ENCODE measurements at places on chromosomes 16 and 17. TPM values are rescaled to one million over a fixed set of nuclear protein-coding genes. Genes with fewer than 3 reads are reported as not detected.

DNA sequence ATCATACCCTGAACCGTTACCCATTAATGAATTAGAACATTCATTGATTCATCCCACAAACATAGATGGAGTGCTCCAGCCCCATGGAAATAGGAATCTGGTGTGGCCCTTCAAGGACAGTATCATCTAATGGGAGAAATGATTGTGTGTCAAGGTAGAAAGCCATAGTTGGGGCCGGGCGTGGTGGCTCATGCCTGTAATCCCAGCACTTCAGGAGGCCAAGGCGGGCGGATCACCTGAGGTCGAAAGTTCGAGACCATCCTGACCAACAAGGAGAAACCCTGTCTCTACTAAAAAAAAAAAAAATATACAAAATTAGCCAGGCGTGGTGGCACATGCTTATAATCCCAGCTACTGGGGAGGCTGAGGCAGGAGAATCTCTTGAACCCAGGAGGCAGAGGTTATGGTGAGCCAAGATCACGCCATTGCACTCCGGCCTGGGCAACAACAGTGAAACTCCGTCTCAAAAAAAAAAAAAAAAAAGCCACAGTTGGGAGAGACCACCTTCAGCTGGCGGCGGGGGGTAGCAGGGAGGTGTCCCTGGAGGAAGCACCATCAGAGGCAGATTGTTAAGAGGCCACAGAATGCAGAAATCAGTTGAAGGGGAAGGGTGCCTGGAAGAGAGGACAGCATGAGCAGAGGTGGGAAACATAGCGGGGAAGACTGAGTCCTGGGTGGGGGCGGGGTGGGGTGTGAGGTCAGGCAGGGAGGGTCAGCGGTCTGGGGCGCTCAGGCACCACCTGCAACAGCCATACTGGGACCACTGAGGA lies 60.0 kb downstream of the USP22 start:
- no peak for DNase-seq

GRCh38 chr17:75719732-75720131 lies 1.5 kb upstream of the ITGB4 start:
- DNase-seq: no peak

DNA sequence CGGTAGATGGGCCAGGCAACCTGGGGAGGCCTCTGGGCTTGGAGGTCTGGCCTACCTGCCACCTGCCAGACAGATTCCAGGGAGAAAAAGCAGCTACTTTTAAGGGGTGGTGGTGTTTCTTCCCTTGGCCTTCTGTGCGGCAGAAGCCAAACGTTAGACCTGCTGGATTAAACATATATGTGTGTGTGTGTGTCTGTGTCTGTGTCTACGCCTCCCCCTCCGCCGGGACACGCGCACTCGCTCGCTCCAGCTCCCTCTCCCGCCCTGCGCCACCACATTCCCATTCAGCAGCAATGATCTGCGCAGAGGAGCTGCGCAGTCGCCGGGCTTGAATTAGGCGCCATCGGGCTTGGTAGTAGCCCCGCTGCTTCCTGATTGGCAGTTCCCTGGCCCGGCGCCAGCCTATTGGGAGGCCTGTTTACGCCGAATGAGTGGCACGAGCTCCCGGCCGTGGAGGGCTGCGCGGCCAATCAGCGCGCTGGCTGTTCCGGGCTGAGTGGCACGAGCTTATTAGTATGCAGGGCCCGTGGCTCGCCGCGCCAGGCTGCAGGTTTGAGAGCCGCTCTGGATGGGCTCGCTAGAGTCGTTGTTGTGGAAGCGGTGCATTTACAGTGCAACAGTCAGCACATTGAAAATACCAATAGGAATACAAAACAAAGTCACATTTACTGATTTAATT lies at the start of gene BAHCC1:
Gene BAHCC1, plus strand, starts transcription at position 537 of the 679 bp plus-strand sequence. CDS start 4,283 bp downstream, outside the sequence.
- DNase-seq: peak; percentile 59

DNA sequence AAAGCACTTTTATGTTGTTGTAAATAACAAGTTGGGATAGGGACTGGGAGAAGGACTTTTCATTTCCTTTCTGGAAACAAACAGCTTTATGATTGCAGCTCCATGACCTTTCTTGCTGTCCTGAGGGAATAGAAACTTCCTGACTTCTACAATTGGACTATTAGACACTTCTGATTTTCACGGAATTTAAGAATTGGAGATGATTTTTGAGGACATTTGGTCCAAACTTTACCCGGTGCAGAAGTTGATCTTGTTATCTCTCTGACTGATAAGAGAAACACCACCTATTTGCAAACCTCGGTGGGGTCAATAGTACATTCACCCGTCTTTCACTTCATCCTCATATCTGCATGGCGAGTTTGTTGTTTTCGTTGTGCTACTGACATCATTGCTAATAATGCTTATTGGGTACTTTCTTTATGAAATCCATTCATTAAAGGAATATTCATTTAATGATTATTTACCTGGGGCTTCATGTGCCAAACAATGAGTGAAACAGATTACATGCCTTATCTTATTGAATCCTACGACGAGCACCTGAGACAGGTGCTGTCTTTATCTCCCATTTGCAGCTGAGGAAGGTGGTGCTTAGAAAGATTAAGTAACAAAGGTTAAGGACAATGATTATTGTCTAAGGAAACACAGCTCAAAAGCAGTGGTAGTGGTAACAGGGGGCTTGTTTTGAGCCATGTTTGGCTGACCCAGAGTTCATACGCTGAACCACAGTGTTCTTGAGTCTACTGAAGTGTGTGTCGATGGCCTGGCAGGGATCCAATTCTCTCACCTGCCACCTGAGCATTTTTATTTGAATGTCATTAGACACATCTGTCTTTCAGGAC lies 176.9 kb upstream of the FAM20A start:
- no peak for DNase-seq

- no peak for DNase-seq
Observed at GRCh38 chr17:72446525-72447250, 325.9 kb downstream of the SOX9 start.

DNA sequence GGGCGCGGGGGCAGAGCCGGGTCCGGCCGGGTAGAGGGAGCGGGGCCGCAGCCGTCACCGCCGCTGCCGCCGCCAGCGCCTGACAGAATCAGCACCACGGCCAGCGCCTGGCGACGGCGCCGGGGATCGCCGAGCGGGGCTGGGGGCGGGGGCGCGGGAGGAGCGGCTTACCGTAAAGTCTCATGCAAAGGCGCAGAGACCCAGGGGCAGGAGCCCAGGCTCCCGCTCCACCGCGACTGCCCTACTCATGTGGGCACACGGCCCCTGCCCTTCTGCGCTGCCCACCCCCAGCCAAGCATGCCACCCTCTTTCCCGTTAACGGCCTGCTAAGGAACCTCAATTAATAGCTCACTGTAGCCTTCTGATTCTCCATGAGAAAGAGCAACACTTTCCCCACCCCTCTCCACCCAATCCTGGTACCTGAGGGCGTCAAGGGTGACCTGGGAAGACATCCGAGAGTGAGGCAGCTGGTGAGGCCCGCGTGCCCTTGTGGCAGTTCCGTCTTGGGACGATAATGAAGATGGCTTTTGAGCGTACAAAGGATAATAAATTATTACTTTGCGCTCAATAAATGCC lies at the start of gene SEZ6:
Gene SEZ6, minus strand, starts transcription at position 98 of the 576 bp plus-strand sequence. CDS start 164 bp downstream, outside the sequence.
- peak; percentile 31 for DNase-seq

The CCL4L2 gene
- total RNA-seq: 562 TPM

GRCh38 chr16:56334761-56335160 lies 90.6 kb downstream of the AMFR start:
- DNase-seq: no peak

The ERBB2 gene
- 3.9 TPM for total RNA-seq

The GGT6 gene
- total RNA-seq: not detected

The PLLP gene
- total RNA-seq: not detected

The CCL4 gene
- total RNA-seq: 1,794 TPM

DNA sequence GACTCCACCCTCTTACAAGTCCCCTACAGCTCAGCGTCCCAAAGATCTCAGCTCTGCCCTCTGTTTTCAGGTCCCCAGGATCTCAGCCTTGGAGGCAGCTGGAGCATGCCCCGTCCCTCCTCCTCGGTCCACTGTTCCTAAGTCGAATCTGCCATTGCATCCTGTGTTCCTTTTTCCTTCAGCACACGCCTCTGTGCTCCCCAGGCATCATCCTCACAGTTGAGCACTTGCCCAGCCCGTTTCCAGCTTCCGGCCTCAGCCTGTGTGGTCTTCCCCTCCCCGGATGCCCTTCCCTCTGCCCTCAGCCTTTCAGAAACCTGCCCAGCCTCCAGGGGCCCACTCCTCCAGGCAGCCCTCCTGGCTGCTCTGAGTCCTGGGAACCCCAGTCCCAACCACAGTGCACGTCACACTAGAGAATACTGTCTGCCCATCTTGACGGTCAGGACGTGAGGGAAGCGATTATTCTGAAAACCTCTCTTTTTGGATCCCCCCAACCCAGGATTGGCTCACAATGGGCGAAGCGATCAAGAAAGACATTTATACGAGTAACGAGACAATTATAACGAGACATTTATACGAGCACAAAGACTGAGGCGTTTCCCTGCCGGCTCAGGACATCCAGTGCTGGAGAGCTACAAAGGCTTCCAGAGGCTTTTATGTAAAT lies 41.4 kb downstream of the RPH3AL start:
- DNase-seq: no peak

DNA sequence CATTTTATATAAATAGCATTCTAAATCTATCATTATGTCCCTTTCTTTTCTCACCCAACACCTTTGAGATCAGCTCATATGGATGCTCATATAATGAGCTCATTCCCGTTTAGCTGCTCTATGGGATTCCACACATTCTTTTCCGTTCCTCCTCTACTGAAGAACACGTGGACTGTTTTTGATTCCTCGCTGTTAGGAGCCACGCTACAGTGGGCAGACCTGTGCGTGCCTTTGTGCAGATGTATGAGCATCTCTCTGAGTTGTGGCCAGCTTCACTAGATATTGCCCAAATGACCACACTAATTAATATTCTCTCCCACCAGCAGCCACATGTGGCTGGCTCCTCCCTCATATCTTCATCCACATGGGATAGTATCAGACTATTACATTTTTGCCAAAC lies 6.0 kb upstream of the TNFRSF13B start:
- DNase-seq: no peak

DNA sequence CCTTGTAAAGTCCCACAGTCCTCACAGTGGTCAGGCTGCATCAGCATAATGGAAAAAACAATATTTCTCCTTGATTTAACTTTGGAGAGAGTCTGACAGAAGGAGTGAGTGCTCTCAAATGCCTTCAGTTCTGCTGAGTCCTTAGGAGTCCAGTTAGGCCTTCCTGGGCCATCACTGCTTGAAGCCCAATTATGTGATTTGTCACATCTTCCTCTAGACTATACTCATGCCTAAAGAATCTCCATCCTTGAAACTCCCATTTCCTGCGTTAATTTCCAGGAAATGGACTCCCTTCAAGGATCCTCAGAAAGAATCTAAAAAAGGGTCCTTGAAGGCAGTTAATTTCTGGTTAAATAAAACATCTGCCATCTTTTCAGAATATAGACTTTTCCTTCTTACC lies 52.8 kb downstream of the SLFN5 start:
- DNase-seq: no peak

DNA sequence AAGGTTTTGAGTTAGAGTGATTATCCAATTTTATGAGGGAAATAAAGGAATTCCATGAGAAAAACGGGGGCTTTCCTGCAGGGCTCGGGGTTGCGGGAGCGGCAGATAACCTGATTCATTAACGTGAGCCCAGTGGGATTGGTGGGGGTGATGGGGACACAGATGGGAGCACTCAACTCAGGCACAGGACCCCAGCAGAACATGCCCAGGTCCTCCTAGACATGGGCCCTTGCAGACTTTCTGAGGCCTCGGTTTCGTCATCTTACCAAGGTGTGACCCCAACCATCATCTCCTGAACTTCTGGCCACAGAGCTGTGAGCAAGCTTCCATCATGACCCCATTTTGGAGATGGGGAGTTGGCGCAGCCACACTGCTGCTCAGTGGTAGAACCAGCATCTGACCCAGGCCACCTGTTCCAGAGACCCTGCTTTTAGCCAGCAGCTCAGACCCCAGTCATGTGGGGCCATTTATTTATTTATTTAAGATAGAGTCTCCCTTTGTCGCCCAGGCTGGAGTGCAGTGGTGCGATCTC lies 22.3 kb downstream of the CARHSP1 start:
- no peak for DNase-seq

DNA sequence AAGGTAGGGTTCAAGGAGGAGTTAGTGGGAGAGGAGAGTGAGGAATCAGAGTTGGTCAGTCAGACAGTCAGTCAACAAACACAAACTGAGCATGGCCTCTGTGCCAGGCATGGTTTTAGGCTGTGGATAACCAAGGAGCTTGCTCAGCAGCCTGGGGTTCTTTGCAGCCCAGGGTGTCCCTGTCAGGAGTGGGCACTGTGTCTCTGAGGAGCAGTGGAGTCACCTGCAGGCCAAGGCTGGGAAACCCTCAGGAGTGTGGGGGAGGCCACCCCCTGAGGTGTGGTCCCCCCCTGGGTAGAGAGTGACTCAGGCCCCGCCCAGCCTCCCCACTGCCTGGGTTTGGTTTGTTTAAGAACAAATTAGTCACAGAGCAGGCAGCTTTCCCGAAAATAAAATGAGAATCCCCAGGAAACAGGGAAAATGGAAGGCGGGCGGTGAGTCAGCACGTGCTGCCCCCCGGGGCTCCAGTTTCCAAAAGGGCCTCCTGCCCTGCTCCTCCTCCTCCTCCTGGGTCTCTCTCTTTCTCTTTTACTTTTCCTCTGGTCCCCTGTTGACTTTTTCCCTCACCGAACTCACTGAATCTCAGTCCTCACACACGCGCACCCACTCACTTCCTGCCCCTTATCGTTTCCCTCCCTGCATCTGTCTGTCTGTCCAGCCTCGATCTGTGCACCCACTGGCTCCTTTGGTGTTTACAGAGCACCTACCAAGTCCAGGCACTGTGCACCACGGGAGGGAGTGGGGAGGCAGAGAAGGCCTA lies 44.3 kb downstream of the SOCS3 start:
- DNase-seq: no peak

DNA sequence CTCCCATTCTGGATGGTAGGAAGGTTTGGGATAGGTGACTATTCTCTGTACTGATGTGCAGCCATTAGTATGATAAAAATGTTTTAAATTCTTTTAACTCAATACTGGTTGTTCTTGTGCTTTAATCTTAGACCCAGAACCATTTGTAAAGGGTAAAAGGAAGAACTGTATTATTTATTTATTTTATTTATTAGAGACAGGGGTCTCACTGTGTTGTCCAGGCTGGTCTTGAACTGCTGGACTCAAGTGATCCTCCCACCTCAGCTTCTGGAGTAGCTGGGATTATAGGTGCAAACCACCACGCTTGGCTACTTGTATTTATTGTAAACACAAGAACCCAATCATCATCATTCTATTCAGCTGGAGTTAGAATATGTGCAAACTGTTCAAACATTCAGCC lies 2.2 kb upstream of the MOSMO start:
- DNase-seq: no peak

GRCh38 chr16:88063211-88063773 lies 112.1 kb downstream of the BANP start:
- no peak for DNase-seq

All from CD8-positive, alpha-beta memory T cell (primary cell).